ENCODE measurements at places on chromosomes 5 and 9.

- no peak for DNase-seq
Measured at GRCh38 chr9:96172797-96173196, 129.2 kb downstream of the HSD17B3 start.

GRCh38 chr9:79623799-79624721 is 52.3 kb downstream of the TLE4 start:
- DNase-seq = no peak

DNA sequence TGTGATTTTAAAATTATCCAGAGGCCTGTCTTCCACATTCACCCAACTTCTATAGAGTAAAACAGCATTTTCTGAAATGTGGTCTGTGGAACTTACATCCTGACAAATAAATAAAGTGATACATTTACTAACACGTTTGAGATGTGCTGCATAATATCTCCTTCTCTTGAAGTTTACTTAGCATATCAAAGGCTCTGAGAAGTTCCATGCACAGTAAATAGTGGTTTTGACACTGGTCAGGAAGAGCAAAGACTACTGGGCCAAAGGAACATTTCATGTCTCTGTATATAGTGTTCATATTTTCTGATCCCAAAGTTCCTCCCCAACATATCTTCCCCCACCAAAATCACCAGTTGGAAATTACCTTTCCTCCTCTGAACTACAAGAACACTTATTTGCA is 30.5 kb upstream of the TARS1 start:
- DNase-seq = no peak

GRCh38 chr5:16976625-16977008 is 40.5 kb upstream of the MYO10 start:
- DNase-seq = no peak

GRCh38 chr5:41835645-41836044 is 34.6 kb downstream of the OXCT1 start:
- no peak for DNase-seq
